Stimulated activated naive CD4-positive, alpha-beta T cell treated with Interleukin-2 at 50 U/mL for 16 hours (primary cell): ENCODE measurements at places on chromosomes 4 and X.

GRCh38 chr4:96120206-96120605 is 280.3 kb downstream of the PDHA2 start:
- no peak for DNase-seq

GRCh38 chr4:172619218-172619617 is 549.4 kb upstream of the GALNT7 start:
- DNase-seq = no peak

DNA sequence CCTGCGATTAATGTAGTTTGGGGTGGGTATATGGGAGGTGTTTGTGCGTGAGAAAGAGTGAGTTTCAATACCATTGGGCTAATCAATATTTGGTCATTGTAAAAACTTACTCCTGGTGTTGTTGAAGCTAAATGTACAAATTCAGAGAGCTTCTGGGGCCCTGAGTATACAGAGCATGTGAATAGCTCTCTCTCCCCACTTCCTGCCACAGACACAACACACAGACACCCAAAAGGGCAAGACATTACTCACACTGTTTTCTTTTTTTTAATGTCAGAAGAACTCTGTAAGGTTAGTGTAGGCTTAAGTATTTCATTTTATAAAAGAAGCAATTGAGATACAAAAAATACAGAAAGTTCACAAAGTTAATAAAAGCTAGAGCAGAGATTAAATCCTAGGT is 151.3 kb upstream of the KCNIP4 start:
- DNase-seq = no peak

GRCh38 chrX:29496636-29497180 is 718.7 kb upstream of the MAGEB2 start:
- no peak for DNase-seq

GRCh38 chr4:185099024-185099682 is 43.9 kb upstream of the SLC25A4 start:
- DNase-seq = no peak

GRCh38 chrX:100747090-100747489 is 15.2 kb upstream of the SYTL4 start:
- DNase-seq = no peak

GRCh38 chr4:188190461-188190860 is 51.2 kb downstream of the TRIML1 start:
- no peak for DNase-seq

- DNase-seq = no peak
Observed at GRCh38 chr4:2243681-2244380, 1.9 kb upstream of the HAUS3 start.

DNA sequence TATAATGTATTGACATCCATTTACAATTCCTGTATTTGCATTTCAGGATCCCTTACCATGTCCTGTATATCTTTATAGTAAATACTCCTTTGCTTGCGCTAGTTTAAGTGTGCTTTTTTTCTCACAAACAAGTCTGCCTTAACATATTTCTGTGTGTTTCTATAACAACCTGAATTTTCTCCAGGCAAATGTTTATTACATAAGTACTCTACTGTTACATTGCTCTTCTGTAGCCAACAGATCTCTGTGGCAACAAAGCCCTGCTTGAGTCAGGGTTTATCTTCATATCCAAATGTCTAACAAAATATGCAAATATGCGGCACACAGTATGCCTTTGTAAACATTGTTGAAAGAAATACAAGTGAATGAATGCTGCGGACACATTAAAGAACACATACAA is 625.5 kb downstream of the TLL1 start:
- DNase-seq = no peak

- DNase-seq = no peak
Observed at GRCh38 chr4:44912980-44913379, 186.6 kb upstream of the GNPDA2 start.

- DNase-seq = no peak
Observed at GRCh38 chr4:153018031-153018430, 81.9 kb downstream of the FHDC1 start.

- no peak for DNase-seq
Observed at GRCh38 chrX:28998609-28999135, 411.4 kb downstream of the IL1RAPL1 start.

- no peak for DNase-seq
Observed at GRCh38 chr4:175308236-175308635, 390.1 kb downstream of the ADAM29 start.

GRCh38 chr4:18608908-18609533 is 587.5 kb upstream of the LCORL start:
- no peak for DNase-seq

GRCh38 chr4:60404027-60404426 is 796.1 kb upstream of the ADGRL3 start:
- DNase-seq = no peak

DNA sequence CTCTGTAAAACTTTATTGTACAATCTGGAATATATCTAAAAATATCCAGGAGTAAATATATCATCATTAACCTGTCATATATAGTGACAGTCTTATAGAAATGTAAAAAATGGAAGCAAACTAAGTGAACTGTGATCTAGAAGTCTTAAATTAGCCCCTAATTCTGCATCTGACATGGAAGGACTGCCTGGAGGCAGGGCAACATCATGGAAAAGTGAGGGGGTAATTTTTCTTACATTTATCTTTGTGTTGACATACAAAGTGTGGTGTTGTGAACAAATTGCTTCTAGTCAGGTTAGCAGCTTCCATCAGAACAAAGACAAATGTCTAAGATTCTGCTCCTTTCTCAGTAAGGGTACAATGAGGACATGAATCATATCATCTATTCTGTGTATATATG is 186.3 kb downstream of the C4orf33 start:
- DNase-seq = no peak

- no peak for DNase-seq
Observed at GRCh38 chr4:106264331-106264728, 51.7 kb downstream of the TBCK start.

GRCh38 chr4:152431784-152432183 is 104.1 kb downstream of the FBXW7 start:
- no peak for DNase-seq

DNA sequence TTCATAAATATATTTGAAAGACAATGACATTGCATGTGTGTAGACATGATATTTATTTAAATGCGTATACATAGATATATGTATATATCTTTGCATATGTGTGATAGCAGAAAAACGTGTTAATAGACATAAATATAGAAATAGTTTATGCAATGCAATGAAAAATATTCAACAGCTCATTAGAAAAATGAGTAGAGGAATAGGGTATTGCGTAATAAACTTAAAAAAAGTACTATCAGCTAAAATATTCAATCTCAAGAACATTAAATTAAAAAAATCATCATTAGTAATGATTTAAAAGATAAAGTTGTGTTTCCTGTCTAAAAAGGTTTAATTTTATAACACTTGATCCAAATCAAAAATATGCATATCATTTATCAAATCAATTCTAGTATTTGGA is 2101.5 kb upstream of the TENM3 start:
- DNase-seq = no peak

- DNase-seq = no peak
Observed at GRCh38 chrX:97145934-97146333, 262.2 kb downstream of the RPA4 start.

DNA sequence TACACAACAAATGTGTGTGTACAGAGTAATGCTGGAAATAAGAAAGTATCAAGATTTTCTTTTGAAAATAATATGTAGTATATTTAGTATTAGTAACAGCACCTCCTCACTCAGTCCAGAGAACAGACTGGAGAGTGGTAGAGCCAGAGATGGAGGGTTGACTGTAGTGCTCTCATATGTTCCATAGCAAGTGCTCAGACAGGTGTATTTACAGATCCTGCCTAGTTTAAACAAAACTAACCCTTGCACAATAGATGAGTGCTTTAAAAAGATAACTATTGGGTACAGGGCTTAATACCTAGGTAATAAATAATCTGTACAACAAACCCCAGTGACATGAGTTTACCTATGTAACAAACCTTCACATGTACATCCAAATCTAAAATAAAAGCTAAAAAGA is 381.0 kb upstream of the EMCN start:
- DNase-seq = no peak

- DNase-seq = no peak
Observed at GRCh38 chrX:14697451-14697850, 168.1 kb downstream of the GLRA2 start.

- DNase-seq = no peak
Observed at GRCh38 chr4:13007802-13008470, 476.2 kb downstream of the RAB28 start.

DNA sequence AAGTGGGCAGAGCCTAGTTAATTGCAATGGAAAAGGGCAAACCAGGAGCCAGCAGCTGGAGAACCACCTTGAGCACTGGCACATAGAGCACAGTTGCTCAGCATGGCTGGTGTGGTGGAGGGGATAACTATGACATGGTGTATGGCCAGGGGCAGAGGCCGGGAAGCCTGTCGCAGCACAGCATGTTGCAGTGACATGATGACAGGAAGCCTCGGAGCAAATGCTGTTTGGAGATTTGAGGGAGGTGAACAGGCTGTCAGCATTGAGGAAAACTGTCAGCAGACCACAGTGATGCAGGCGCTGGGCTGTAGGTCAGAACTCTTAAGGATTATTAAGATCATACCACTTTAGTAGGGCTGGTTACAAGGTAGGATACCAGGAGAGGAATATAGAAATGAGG is 228.7 kb downstream of the CBR4 start:
- no peak for DNase-seq

DNA sequence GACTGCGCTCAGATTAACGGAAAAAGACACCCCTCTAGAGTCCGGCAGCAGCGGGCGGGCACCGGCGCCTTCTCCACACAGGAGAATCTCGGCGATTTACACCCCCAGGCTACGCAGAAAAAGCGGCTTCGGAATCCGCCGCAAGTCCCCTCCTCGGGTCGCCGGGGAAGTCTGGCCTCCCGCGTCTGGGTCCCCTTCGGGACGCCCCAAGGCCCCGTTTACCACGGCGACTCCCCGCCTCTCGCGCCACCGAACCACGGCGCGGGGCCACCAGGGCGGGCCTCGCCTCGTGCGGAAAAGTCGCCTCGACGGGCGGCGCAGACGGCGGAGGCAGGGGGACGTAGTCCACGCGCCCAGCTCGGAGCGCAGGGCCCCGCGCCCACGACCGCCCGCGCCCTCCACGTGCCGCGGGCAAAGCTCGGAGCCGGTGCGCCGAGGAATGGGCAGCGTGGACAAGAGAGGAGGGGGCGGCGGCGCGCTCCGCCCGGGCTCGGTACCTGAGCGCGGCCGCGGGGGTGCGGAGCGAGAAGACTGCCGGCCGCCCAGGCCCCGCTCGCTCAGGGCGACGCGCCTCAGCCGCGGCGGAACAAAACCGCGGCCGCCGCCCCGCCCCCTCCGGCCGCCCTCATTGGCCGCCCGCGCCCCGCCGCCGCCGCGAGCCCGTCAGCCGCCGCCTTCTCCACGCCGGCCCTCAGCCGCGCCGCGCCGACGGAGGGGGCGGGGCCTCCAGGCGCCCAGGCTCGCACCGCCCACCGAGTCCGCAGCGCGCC is at the start of gene FAM53A:
TSS of gene FAM53A (minus strand) at position 578 of the 770 bp plus-strand sequence. CDS start 15,572 bp downstream, outside the sequence.
- DNase-seq = peak; percentile 91

DNA sequence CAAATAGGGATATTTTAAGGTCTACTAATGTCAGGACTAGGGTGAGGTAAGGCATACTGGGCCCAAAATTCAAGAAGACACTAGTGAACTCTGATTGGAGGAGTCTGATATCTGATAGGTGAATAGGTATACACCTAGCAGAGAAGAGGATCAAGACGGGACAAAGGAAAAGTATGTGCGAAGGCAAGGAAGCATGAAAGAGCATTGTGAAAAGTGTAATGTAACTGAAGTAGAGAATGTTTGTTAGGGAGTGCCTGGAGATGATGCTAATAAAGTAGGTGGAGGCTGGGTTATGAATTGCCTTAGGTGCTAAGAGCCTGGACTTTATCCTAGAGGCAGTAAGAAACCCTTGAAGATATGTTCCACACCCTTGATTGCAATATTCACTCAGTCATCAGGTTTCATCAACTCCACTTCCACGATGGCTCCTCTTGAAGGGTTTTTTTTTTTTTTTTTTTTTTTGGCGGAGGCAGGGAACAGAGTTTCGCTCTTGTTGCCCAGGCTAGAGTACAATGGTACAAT is 49.9 kb upstream of the XIAP start:
- DNase-seq = no peak

GRCh38 chr4:100569196-100569595 is 51.4 kb upstream of the EMCN start:
- no peak for DNase-seq

GRCh38 chrX:17453788-17454187 is 78.8 kb downstream of the NHS start:
- DNase-seq = no peak

DNA sequence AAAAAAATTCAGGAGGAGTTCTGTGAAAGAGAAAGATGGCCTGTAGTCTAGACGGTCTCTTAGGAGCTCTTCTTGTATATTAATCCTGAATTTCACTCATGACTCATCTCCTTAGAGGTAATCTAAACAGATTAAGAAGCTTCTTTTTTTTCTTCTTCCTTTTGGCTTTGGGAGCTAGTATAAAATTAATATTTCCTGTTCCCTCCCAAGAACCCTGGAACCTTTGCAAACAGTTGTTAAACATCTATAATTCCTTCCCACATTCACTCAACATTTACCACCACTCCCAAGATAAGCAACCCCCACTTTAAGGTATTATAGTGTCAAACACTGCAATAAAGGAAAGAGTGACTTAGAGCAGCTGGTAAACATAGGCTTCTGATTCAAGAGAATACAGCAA is 146.4 kb upstream of the EDNRA start:
- no peak for DNase-seq

GRCh38 chr4:25937801-25938200 is 23.8 kb downstream of the SMIM20 start:
- no peak for DNase-seq

DNA sequence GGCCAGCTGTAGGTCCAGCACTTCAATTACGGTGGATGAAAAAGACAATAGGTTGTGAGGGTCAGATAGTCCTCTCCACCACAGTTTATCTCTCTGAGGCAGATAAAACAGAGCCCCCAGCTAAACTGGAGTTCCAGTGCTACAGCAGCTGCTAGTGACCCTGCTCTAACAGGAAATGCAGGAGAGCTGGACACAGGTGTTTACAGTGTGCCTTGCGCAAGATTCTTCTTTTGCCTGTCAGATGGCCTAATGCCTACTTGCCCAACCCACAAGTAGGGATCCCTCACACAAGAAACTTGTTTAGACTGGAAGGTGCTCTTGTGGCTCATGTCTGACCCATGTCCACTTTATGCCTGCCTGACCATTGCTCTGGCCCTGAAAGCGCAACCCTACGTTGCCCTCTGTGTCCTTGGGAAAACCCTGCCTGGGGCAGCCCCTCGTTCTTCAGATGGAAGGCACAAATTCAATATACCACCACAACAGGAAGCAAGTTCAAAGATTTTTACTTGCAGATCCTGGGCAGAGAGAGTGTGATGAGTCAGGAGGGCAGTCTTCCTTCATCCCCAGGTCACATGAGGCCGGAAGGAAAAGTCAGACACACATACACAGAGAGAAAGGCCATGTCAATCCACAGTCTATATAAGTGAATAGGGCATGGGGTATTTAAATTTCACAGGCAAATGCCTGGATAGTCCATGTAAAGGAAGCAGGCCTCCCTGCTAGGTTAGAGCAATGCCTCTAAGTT is 105.1 kb upstream of the ADGRL3 start:
- no peak for DNase-seq

DNA sequence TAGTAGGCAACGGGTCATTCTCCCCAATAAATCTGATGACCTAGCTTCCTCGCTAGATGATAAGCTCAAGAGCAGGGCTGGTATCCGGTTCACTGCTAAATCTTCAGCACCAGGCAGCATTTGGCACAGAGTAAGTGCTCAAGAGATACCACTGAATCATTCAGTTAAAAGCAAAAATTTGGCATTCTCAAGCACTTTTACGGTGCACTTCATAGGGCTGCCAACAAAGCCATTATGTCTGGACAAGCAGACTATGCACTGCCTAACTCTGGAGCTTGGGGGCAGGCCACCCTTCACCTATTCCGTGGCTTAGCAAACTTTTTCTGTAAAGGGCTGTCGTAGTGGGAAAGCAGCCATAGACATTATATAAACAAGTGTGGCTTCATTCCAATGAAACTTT is 23.8 kb upstream of the CXorf38 start:
- DNase-seq = no peak
